ENCODE measurements at places on chromosomes 16 and 17. TPM values are rescaled to one million over a fixed set of nuclear protein-coding genes. Genes with fewer than 3 reads are reported as not detected.

DNA sequence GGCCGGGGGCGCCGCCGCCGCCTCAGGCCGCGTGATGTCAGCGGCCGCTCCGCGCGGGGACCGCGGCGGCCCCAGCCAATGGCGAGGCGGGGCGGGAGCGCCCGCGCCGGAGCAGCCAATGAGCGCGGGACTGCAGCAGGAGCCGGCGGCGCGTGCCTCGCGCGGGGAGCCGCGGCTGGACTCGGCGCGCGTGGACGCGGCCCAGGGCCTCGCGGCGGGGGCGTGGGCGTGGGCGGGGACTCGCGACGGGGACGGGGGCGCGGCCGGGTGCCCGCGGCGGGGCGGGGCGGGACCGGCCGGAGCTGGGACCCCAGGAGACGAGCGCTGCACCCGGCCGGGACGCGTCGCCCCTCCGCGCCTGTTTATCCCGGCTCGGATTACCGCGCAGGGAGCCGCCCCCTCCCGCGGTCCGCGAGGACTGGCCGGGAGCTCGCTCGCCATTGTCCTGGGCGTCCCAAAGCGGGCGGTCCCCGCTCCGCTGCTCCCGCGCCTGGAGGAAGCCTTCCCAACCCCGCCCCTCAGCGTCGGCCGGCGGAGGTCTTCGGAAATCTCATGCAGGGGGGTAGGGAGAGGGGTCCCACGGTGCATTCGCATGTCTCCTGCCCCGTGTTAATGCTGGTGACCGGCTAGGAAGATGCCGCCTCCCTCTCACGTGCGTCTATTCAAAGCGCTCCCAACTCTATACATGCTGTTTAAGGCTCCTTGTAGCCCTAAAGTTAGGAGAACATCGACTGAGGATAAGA, at the start of gene RNF157:
TSS of gene RNF157 (minus strand) at position 33 of the 743 bp plus-strand sequence. CDS start 253 bp downstream, outside the sequence.
- peak; percentile 51 for DNase-seq

- no peak for DNase-seq
Measured at GRCh38 chr16:22687031-22687530, 126.9 kb upstream of the HS3ST2 start.

Gene MEIOB
- total RNA-seq = 9.0 TPM

Gene GDPD1
- total RNA-seq = 7.4 TPM

Gene CORO1A
- 7.9 TPM for total RNA-seq

Gene STH
- total RNA-seq = not detected

- DNase-seq = peak; percentile 31
Measured at GRCh38 chr16:24036614-24037013, 200.8 kb downstream of the PRKCB start.

DNA sequence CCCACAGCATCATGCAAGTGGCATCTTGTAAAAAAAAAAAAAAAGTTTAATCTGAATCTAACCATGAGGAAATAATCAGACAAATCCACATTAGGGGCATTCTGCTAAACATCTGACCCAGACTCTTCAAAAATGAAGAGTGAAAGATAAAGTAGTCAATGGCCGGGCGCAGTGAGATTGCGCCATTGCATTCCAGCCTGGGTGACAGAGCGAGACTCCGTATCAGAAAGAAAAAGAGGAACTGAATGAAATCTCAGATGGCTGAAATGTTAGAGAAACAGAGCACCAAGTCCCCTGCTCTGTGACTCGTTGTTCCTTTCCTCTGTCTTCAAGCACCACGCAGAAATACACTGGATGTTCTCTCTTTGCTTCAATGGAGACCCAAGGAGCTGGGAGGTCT, 12.7 kb upstream of the RNF135 start:
- DNase-seq = no peak

DNA sequence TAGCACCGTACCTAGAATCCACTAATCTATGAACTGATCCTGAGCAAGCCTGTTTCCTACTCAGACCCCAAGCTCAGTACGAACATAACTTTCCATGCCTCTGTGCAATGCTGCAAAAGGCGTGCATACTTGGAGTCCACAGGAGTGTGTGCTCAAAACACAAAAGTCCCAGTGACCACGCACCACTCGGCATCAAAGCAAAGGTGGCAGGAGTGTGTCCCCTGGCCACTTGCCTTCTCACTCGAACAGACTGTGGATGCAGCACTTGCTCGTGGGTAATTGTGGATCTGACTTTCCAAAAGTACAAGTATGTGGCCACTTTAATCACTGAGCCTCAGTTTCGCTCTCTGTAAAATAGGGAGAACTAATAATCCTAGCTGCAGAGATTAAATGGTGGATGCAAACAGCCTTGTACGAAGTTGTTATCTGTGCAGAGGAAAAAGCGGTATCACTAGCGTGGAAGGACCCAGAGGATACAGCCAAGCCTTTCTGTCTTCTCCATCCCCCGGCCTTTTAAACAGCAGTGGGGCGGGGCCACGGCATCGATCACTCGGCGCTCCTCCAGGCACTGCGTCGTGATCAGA, 311 bp upstream of the KDM8 start:
- DNase-seq = no peak

- DNase-seq = peak; percentile 39
Measured at GRCh38 chr16:87608400-87608985, 6.2 kb downstream of the JPH3 start.

DNA sequence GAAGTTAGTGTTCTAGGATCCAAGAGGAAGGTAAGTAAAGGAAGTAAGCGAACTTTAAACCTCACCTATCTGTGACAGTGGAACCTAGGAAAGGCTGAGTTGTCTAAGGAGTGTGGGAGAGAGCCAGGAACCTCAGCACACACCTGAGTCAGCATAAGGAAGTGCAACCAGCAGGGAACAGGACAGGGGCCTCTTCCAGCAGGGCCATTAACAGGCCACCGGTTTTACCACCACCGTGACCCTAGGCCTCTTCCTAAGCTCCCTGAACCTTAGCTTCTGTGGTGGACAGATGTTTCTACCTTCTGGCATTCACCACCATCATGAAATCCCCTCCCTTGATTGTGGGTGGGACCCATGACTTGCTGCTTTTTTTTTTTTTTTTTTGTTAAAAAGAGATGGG, 26.7 kb upstream of the GPATCH8 start:
- no peak for DNase-seq

DNA sequence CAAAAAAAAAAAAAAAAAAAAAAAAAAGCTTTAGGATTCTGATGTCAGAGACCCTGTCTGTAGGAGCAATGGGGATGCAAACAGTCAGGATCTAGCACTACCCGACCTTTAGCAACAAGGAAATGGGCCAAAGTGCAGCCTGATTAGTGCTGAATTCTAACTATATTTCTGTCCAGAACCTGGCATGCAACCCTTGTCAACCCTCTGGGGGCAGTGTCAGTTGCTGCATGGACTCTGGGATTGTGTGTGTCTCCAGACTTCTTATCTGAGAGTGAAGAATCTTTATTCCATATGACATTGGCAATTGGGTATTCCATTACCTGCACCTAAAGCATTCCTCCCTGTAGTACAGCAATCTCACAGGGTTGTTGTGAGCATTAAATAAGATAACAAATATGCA, 120.3 kb upstream of the CRHR1 start:
- no peak for DNase-seq

Gene ABI3
- not detected for total RNA-seq

DNA sequence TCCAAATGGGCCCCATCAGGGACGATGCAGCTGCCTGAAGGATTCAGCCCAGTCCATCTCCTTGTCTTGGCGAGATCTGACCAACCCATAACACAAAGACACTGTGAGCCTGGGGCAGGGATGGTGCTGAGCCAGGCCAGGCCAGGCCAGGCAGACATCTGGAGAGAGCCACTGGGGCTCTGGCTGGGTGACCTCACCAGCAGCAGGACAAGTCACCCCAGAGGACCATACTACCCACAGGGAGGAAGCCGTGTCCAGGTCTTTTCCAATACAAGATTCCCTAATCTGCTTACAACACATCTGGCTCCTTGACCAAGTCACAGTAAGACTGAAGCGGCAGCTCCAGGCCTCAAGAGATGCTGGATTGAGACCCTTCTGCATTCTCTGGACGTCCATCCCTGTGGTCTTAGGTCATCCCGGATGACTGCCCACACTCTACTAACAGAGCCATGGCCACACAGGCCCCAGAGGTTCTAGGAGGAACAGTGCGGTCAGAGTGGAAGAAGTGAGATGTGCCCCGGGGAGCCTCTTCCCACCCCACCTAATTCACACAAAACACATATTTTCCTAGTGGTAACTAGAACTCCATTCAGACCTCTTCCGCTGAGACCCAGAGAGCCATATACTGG, 81.8 kb upstream of the RCVRN start:
- DNase-seq = no peak

DNA sequence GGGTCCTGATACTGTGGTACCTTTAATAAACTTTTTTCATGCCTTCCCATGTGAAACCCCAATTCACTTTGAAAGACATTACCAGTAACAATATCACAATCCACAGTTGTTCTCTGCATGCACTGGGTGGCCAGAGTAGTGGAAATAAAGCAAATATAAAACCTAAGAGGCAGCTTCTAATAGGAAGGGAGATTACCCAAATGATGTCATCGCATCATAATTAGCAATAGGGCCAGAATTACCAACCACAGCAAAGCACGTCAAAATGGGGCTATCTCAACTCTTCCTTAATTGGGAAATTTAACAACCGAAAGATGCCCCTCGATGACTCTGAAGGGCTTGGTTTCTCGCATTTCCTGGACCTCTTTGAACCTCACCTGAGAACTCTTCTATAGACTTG, 224.8 kb downstream of the GRIN2A start:
- DNase-seq = no peak

Gene ADAM11
- 2.3 TPM for total RNA-seq

- DNase-seq = no peak
Measured at GRCh38 chr16:84774810-84775209, 45.0 kb upstream of the CRISPLD2 start.

DNA sequence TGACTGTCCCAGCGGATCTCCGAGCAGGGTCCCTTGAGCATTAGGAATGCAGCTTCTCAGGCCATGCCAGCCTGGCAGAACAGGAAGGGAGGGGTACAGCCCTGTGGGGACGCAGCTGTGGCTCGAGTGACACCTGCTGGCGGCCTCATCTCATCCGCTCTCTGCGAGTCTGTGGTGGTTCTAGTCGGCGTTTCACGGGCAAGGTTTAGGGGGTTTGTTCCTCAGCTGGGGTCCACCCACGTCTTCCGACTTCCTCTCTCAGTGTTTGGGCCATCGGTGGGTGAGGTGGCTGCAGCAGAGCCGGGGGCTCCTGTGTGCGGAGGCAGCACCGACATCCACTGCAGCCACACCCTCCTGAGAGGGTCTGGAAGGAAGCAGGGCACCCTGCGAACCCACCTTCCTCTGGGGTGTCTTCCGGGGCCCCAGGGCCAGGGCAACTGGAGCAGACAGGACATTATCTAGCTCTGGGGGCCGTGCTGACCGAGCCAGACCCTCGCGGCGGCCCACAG, 33.3 kb downstream of the JPH3 start:
- peak; percentile 84 for DNase-seq

- no peak for DNase-seq
Measured at GRCh38 chr17:82655038-82655479, 6.8 kb upstream of the WDR45B start.

DNA sequence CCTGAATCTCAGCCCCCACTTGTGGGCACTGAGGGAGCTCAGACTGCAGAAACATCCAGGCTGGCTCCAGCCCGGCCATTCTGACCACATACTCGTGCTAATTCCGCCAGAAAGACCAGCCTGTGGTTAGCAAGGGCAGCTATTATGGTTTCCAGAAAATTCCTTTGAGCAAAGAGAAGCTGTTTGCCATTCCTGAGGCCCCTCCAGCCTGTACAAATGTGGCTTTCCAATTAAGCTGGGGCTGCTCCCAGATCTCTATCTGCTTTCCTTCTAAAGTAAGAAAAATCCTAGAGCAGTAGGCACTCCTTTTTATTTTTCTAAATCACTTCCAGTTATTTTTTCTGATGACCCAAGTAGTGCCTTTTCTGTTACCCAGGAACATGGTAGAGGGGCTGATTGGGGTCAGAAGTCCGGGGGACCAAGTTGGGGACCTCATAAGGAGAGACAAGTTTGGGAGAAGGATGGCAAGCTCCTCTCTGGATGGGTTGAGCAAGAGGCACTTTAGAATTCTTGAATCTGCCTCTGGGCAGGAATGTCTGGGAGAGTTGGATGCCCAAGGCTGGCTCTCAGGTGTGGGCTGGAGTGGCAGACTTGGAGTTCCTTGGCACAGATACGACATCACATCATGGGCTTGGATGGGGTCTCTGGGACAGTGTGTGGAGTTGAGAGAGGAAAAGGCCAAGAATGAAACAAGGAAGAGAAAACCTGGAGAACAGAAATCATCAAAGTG, 83.3 kb upstream of the TNRC6C start:
- DNase-seq = peak; percentile 97

Gene MYL4
- 0.10 TPM for total RNA-seq

- DNase-seq = no peak
Measured at GRCh38 chr16:79986352-79986751, 385.8 kb upstream of the MAF start.

GRCh38 chr16:47511882-47512281, 50.8 kb downstream of the PHKB start:
- DNase-seq = no peak

Gene AOC2
- not detected for total RNA-seq

DNA sequence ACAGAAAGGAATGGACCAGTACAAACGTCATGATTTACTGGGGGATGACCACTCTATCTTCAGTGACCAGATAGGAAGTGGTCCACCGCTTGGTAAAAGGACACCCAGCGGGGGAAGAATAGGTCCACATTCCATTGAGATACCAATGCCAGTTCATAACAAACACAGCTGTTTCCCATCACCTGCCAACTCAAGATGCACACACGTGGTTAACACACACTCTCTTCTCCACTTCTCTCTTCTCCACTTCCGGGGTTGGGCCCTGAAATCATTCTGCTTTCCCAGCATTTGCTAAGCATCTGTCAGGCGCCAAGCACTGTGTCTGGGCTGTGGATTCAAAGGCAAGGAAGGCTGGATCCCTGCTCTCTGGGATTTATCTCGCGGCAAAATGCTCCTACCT, 175.5 kb downstream of the SLC39A11 start:
- DNase-seq = no peak

DNA sequence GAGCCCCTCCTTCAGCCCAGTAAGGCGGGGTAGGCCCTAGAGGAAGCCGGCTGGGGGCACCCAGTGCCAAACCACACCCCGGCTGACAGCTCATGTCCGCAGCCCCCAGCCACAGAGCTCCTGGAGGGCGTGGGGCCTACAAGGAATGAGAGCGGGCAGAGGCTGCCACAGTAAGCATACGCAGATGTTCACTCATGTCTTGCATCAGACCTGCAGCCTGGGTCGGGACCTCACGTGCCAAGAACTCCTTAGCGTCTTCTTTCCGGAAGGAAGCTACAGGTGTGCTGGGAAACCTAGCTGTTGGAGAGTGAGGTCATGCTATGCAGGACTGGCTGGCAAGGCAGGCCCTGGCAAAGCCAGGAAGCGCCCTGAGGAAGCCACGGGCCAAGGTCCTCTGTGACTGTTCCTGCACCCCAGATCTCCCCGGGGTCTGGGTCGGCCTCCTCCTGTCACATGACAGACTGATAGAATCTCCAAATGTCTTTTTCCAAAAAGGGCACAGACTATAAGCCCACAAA, 1.6 kb downstream of the ZNF598 start:
- peak; percentile 71 for DNase-seq

Gene ANKRD40CL
- total RNA-seq = not detected

- DNase-seq = no peak
Measured at GRCh38 chr17:80659651-80660050, 115.0 kb downstream of the RPTOR start.

Gene PDE6G
- not detected for total RNA-seq

All from H4 (cell line).